Glomerular endothelial cell (primary cell): ENCODE measurements at places on chromosomes 13 and 19. TPM values are rescaled to one million over a fixed set of nuclear protein-coding genes. Genes with fewer than 3 reads are reported as not detected.

Gene ZNF773
- total RNA-seq, result 6.0 and 9.1 TPM in 2 replicates

Gene NLRP11
- total RNA-seq, result not detected in 2 replicates

Gene ZNF615
- total RNA-seq, result 3.2 and 6.1 TPM in 2 replicates

Gene FFAR1
- not detected in 2 replicates for total RNA-seq

Gene NOVA2
- 11.8 and 23.2 TPM in 2 replicates for total RNA-seq

Gene PRODH2
- total RNA-seq, result not detected in 2 replicates

Gene C13orf42
- not detected in 2 replicates for total RNA-seq

Gene ZNF135
- total RNA-seq, result 1.2 and 2.4 TPM in 2 replicates

Gene ACTMAP
- 5.7 and 6.7 TPM in 2 replicates for total RNA-seq

Gene TINCR
- not detected in 2 replicates for total RNA-seq

Gene S1PR5
- total RNA-seq, result 0.88 TPM in 1 of 2 replicates, not detected in the other

Gene KLK12
- total RNA-seq, result not detected in 2 replicates

Gene HIPK4
- 0.05 TPM in 1 of 2 replicates, not detected in the other for total RNA-seq
